Hair follicle dermal papilla cell (primary cell): ENCODE measurements at places on chromosomes 1 and 21. TPM values are rescaled to one million over a fixed set of nuclear protein-coding genes. Genes with fewer than 3 reads are reported as not detected.

Gene ANGPTL1
- 0.32 and 1.1 TPM in 2 replicates for total RNA-seq

Gene LEPR
- total RNA-seq: 13.4 and 19.6 TPM in 2 replicates

Gene CFHR2
- not detected in 2 replicates for total RNA-seq

Gene KRTAP11-1
- total RNA-seq: not detected in 2 replicates

Gene CFHR3
- total RNA-seq: not detected in 2 replicates

Gene TRMT13
- 9.4 and 13.0 TPM in 2 replicates for total RNA-seq

Gene ZBTB8OS
- total RNA-seq: 29.9 and 30.8 TPM in 2 replicates

Gene TMEM82
- total RNA-seq: not detected in 2 replicates

Gene SPATA6
- 8.4 and 10.2 TPM in 2 replicates for total RNA-seq

Gene HES3
- total RNA-seq: not detected in 2 replicates

Gene ITLN1
- not detected in 2 replicates for total RNA-seq

Gene KCNA3
- total RNA-seq: 0.16 and 0.36 TPM in 2 replicates

Gene RXRG
- not detected in 2 replicates for total RNA-seq

Gene PRCC
- 25.8 and 30.4 TPM in 2 replicates for total RNA-seq

Gene CDC14A
- 2.4 and 4.9 TPM in 2 replicates for total RNA-seq

Gene NMNAT2
- total RNA-seq: 1.9 and 3.3 TPM in 2 replicates

Gene FMO1
- 3.4 and 5.8 TPM in 2 replicates for total RNA-seq

Gene CLCA1
- not detected in 2 replicates for total RNA-seq

Gene ERRFI1
- total RNA-seq: 22.1 and 27.9 TPM in 2 replicates

Gene RLF
- total RNA-seq: 28.9 and 34.4 TPM in 2 replicates

Gene CTBS
- total RNA-seq: 13.0 and 16.5 TPM in 2 replicates

Gene SEMA4A
- 0.97 and 3.2 TPM in 2 replicates for total RNA-seq
